ENCODE measurements at places on chromosomes 16 and 17.

GRCh38 chr16:5490499-5490898, 392.9 kb upstream of the EEF2KMT start:
- DNase-seq: peak; percentile 59

DNA sequence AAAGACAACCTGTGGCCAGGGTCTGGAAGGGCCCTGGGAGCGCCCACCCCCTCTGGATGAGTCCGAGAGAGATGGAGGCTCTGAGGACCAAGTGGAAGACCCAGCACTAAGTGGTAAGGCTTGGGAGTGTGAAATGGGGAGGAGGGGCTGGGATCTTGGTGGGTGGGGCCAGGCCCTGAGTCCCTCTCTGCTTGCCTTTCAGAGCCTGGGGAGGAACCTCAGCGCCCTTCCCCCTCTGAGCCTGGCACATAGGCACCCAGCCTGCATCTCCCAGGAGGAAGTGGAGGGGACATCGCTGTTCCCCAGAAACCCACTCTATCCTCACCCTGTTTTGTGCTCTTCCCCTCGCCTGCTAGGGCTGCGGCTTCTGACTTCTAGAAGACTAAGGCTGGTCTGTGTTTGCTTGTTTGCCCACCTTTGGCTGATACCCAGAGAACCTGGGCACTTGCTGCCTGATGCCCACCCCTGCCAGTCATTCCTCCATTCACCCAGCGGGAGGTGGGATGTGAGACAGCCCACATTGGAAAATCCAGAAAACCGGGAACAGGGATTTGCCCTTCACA, 1.2 kb upstream of the STARD3 start:
- DNase-seq: no peak

- DNase-seq: peak; percentile 99
Observed at GRCh38 chr16:19555186-19555937, at the start of gene VPS35L. Gene VPS35L, plus strand, starts transcription at chr16:19555703. Its CDS starts 27 bp downstream, at chr16:19555730.

DNA sequence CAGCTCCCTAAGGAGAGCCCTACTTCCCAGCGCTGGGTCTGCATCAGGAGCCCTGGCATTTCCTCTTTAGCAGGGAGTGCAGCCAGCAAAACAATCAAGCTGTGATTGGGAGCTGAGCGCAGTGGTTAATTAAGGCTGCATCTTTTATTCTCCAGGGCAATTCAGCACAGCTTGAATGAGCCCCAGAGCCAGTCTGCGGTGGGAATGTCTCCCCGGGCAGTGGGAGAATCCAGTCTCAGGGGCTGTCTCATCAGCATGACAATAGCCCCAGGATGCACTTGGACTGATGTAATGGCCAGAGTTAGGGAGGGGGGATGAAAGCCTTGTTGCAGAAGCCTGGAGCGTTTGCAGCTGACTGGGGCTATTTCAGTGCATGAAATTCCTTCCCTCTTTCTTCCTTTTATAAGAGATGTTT, 292.6 kb upstream of the SOX9 start:
- no peak for DNase-seq

- DNase-seq: no peak
Observed at GRCh38 chr17:77667478-77667877, 291.0 kb upstream of the TNRC6C start.

Measured in KBM-7 (cell line).